ENCODE measurements at places on chromosomes 2 and 18. TPM values are rescaled to one million over a fixed set of nuclear protein-coding genes. Genes with fewer than 3 reads are reported as not detected.

The CNGA3 gene
- not detected for total RNA-seq

The UGT1A3 gene
- not detected for total RNA-seq

The LIMS2 gene
- 7.2 TPM for total RNA-seq

The FOXD4L1 gene
- 0.17 TPM for total RNA-seq

The RFTN2 gene
- total RNA-seq, result not detected

The DSC3 gene
- total RNA-seq, result not detected

The MALL gene
- total RNA-seq, result 1.2 TPM

The CRYGD gene
- total RNA-seq, result not detected

The TSN gene
- 72.6 TPM for total RNA-seq

The MC2R gene
- not detected for total RNA-seq

The POMC gene
- total RNA-seq, result 6.9 TPM

The NEU2 gene
- total RNA-seq, result not detected

The CNTNAP5 gene
- total RNA-seq, result not detected

The ZNF514 gene
- total RNA-seq, result 8.3 TPM

The MDH1B gene
- total RNA-seq, result 0.12 TPM

The PLEKHH2 gene
- 0.52 TPM for total RNA-seq

The IL36B gene
- total RNA-seq, result not detected

The NOSTRIN gene
- total RNA-seq, result not detected

The ESPNL gene
- total RNA-seq, result 0.26 TPM

The KHK gene
- total RNA-seq, result 13.4 TPM

The RAD51AP2 gene
- not detected for total RNA-seq

The LOXHD1 gene
- not detected for total RNA-seq

The IL1F10 gene
- total RNA-seq, result not detected

The KIAA2012 gene
- total RNA-seq, result not detected

The RUFY4 gene
- total RNA-seq, result 1.8 TPM

The DNAJC5G gene
- not detected for total RNA-seq

The C2orf80 gene
- not detected for total RNA-seq

The RELCH gene
- total RNA-seq, result 30.6 TPM

The SPP2 gene
- not detected for total RNA-seq

The TMEM127 gene
- 31.6 TPM for total RNA-seq

The RMDN2 gene
- 1.7 TPM for total RNA-seq

The MEP1B gene
- total RNA-seq, result not detected

The CABLES1 gene
- 5.7 TPM for total RNA-seq

The EIF2B4 gene
- 52.0 TPM for total RNA-seq

The GPR148 gene
- not detected for total RNA-seq

The DRC1 gene
- not detected for total RNA-seq

The RESP18 gene
- not detected for total RNA-seq

The ARHGAP28 gene
- total RNA-seq, result not detected

The CERKL gene
- not detected for total RNA-seq

The EVX2 gene
- not detected for total RNA-seq

The L3MBTL4 gene
- total RNA-seq, result 0.26 TPM

The DCC gene
- total RNA-seq, result not detected

The ABCG5 gene
- not detected for total RNA-seq

The CD8A gene
- total RNA-seq, result 1.3 TPM

The ACMSD gene
- not detected for total RNA-seq

The OR6B2 gene
- not detected for total RNA-seq

The LRRTM1 gene
- total RNA-seq, result not detected

The EVA1A gene
- not detected for total RNA-seq

The GAL3ST2 gene
- 1.2 TPM for total RNA-seq

The LAMA3 gene
- not detected for total RNA-seq

The GDF7 gene
- total RNA-seq, result 0.26 TPM

The CBLN2 gene
- total RNA-seq, result not detected
